NCI-H1092 (cell line): ENCODE measurements at places on chromosomes 5 and 9.

GRCh38 chr5:54860321-54860720 lies 125.1 kb downstream of the ESM1 start:
- no peak for DNase-seq

GRCh38 chr5:54713923-54714581 lies 196.5 kb downstream of the SNX18 start:
- no peak for DNase-seq

DNA sequence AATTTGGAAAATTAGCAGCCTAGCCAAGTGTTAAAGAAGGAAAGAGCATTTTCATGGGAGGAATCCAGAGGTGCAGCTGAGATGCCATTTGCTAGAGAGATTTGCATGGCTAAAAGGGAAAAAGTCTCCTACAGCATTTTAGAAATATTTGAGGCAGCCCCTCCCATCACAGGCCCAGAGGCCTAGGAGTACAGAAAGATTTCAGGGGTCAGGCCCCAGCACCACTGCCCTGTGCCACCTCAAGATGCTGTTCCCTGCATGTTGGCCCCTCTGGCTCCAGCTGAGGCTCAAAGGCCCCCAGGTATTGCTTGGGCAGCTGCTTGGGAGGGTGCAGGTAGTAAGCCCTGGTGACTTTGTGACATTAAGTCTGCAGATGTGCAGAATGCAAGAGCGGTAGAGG lies 26.9 kb upstream of the NPR3 start:
- no peak for DNase-seq

DNA sequence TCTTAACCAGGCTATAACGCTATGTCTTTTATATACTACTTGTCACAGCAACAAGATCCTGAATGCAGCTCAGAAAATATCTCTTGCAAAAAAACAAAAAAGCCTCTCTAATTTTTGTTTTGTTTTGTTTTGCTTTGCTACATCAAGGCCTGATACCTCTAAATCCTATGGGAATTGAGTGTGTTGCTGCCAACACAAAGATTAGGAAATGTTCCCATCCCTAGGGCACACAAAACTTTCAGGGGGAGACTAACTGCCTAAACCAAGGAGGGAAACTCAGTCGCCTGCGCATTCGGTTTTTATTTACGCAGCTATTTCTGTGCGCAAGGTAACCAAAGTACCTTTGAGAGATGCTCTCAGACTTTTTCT lies 1.7 kb downstream of the SSBP2 start:
- DNase-seq, result no peak

- DNase-seq, result no peak
Observed at GRCh38 chr5:116037236-116037822, 5.1 kb downstream of the ARL14EPL start.

- DNase-seq, result no peak
Observed at GRCh38 chr5:76007904-76008303, 75.3 kb upstream of the SV2C start.

- no peak for DNase-seq
Observed at GRCh38 chr5:138651767-138652117, 76.5 kb upstream of the HSPA9 start.

DNA sequence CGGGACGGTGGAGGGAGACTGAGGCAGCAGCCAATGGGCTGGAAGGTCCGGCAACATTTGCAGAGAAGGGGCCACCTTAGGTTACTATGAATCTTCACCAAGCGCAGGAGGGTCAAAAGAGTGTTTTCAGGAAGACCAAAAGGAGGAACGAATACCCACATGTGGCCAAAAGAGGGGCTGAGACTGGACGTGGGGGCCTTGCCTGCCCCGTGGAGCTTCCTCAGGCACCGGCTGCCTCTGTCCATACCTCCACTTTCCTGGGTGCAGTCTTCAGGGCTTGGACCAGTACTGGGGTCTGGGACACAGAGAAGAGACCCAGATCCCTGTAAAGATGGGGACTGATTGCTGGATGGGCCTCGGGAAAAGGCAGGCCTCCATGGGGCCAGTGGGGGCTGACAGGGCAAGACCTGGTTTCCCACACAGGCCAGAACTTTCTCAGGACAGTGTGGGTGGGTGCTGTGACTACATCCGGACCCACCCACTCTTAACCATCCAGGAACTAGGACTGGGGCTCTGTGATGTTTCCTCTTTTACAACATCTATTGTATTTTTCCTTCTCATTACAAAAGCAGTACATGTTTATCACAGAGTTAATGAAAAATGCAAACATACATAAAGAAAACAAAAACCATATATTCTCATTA lies 294.7 kb downstream of the ZSWIM6 start:
- no peak for DNase-seq

GRCh38 chr9:38144421-38144820 lies 75.4 kb upstream of the SHB start:
- no peak for DNase-seq

DNA sequence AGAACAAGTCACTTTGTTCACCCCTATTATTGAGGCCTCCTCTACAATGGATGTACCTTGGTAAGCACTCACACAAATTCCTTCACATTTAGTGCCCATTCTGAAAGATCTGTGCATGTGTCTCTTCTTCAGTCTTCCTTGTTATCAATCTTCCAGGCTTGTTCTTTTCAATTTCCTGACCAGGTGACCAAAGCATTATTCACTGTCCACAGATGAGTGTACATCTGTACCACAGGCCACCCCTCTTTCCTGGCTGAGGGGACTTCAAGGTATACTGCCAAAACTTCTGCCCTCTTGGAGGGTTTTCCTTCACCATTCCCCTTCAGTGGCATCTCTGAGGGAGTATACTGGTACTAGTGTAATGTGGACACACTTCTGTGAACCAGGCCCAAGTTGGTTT lies 25.5 kb upstream of the STOM start:
- DNase-seq, result no peak

- no peak for DNase-seq
Observed at GRCh38 chr5:74464512-74465209, 175.9 kb downstream of the ENC1 start.

DNA sequence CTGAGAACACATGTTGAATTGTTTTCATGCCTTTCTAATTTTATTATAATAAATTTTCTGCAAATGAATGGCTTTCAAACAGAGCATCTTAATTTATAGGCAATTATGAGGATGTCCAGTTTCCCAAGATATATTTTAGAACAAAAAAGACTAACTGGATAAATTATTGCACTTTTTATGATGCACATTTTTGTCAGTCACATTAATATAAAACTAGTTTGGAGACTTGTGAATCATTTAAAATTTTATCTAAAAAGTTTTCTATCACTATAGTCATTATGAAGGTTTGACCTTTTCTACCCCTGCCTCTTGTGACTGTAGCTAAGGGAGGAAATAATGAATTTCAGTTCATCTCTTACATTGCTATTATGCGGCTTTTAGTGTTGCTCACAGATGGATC lies 393.8 kb downstream of the TAF11L14 start:
- DNase-seq, result no peak
